ENCODE measurements at places on chromosomes 5 and 9. TPM values are rescaled to one million over a fixed set of nuclear protein-coding genes. Genes with fewer than 3 reads are reported as not detected.

DNA sequence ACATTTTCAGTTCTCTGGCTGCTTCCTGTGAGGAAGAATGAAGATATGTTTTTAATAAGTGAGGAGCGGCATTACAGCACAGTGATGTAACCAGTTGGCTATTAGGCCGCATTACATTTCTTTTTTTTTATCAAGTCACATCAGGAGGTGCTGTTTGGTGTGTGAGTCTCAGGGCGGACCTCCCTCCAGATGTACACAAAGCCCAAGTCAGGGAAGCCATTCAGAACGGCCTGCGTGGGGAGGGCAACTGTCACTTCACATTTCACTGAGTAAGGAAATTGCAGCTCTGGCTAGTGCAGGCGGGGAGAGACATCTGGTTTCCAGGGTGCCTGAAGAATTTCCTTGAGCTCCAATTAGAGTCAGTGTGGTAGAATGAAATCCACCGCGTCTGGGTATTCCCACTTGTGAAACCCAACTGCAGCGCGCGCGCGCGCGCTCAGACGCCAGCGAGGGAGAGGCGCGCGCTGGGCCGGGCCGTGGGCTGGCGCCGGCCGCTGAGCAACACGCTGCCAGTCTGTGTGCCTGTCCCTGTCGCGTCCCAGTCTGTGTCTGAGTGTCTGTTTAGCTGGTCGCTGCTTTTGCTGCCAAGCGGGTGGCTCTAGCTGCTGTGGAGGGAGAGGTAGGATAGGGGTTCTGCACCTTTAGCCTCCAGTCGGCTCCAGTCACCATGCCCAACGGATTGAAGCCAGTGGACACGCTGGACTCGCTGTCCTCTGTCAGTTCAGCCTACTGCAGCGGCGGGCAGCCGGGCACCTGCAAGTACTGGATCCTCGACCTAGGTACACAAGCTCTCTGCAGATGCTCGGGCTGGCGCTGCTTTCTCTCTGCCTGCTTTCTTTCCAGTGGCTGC lies 140.8 kb upstream of the OTULINL start:
- H3K4me1 ChIP-seq, result peaks cover 10% of the 10 kb centered on the region
- peak overlapping the region; percentile 26 for H3K4me3 ChIP-seq
- no peaks in the 10 kb centered on the region for H3K27me3 ChIP-seq
- no peak for DNase-seq

DNA sequence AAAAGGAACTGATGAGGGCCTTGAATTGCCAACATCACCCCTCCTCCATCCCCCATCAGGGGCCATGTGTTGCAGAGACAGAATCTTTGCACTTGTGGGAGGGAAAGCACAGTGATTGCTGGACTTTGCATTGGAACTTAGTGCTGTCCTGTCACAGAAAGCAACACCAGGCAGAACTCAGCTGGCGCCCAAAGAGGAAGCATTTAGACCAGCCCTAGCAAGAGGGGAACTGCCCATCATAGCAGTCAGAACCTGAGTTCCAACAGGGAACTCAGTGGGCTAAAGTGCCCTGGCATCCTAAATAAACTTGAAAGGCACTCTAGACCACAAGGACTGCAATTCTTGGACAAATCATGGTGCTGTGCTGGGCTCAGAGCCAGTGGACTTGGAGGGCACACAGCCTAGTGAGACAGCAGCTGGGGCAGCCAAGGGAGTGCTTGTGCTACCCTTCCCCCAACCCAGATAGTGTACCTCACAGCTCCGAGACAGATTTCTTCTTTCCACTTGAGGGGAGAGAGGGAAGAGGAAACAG lies 128.1 kb downstream of the ACTL7B start:
- no peak for DNase-seq
- H3K4me3 ChIP-seq, result no peak overlapping the region
- H3K36me3 ChIP-seq, result no peaks in the 10 kb centered on the region
- no peaks in the 10 kb centered on the region for H3K27me3 ChIP-seq

DNA sequence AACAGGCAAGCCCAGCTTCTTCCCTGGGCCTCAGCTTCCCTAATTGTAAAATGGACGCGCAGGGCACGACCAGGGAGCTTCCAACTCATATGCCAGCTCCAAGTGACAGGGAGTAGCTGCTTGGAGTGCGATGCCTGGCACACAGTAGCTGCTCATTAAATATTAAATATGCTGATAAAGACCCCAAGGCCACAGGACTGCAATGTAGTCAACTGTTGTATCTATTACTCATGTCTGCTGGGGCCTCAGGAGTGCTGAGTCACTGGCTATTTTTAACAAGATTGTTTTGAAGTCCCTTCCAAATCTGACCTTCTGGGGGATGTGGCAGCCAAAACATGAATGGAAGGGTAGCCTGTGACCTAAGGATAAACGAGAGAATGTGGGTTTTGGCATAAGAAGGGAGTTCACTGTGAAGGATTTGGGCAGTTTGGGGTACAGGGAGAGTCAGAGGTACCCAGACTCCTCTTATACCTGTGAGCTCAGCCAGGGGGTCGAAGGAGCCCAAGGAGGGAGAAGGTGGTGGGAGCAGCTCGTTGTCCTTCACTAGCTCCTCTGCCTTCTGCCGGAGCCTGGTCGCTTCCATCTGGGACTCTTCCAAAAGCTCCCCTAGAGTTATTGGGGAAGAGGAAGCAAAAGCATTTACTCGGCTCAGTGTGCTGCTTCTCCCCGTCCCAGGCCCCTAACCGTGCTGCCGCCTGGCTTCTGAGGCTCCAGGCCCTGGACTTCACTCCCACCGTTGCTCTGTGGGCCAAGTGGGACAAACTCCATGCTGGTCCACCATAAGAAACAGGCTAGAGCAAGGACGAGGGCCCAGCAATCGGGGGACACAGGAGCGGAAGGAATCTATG lies 17.5 kb downstream of the TNIP1 start:
- peak overlapping the region; percentile 44 for H3K27ac ChIP-seq
- DNase-seq, result no peak
- peaks cover 42% of the 10 kb centered on the region for H3K36me3 ChIP-seq
- H3K4me1 ChIP-seq, result peaks cover 65% of the 10 kb centered on the region
- H3K4me3 ChIP-seq, result no peak overlapping the region

- no peaks in the 10 kb centered on the region for H3K27me3 ChIP-seq
- H3K27ac ChIP-seq, result peak within 1 kb of the TSS; percentile 75
- no peaks in the 10 kb centered on the region for H3K36me3 ChIP-seq
- peak within 1 kb of the TSS; percentile 49 for H3K4me3 ChIP-seq
- H3K4me1 ChIP-seq, result no peaks in the 10 kb centered on the region
- DNase-seq, result peak; percentile 87
Measured at GRCh38 chr5:150904479-150905311, at the start of gene ZNF300. Gene ZNF300, minus strand, starts transcription at chr5:150904980. Its CDS starts 1,825 bp downstream, at chr5:150903155.

DNA sequence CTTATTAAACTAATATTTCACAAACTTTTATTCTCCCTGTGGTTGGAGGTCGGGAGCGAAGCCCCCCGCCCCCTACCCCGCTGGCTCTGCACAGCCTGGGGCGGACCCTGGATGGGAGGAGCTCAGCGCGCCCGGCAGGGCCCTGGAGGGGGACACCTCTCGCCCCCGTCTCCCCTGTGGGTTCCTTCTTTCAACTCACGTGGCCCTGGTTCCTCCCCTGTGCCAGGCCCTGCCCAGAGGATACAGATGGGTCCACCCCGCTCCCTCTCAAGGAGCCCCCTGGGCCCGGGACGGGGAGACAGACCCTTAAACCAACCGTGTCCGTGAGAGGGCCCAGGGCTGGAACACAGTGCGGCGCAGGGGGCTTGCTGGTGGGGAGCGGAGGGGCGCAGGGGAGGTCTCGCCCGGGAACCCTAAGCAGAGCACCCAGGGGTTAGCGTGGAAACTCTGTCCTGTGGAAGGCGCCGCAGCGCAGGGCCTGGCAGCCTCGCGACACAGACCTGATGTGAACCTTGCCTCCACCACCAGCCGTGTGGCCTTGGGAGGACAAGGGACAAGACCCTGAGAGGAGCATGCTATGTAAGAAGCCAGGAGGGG lies 103.7 kb upstream of the MVB12B start:
- no peak overlapping the region for H3K4me3 ChIP-seq
- H3K27ac ChIP-seq, result no peak overlapping the region
- H3K27me3 ChIP-seq, result peaks cover 57% of the 10 kb centered on the region

- H3K27ac ChIP-seq, result no peak overlapping the region
- no peaks in the 10 kb centered on the region for H3K27me3 ChIP-seq
- DNase-seq, result no peak
- no peaks in the 10 kb centered on the region for H3K36me3 ChIP-seq
Measured at GRCh38 chr9:73595036-73595545, 443.4 kb downstream of the ANXA1 start.

- H3K4me1 ChIP-seq, result no peaks in the 10 kb centered on the region
- H3K36me3 ChIP-seq, result peaks cover 96% of the 10 kb centered on the region
- H3K4me3 ChIP-seq, result no peak overlapping the region
- no peaks in the 10 kb centered on the region for H3K27me3 ChIP-seq
- H3K27ac ChIP-seq, result no peak overlapping the region
- DNase-seq, result no peak
Measured at GRCh38 chr9:113199683-113200329, 21.3 kb downstream of the FKBP15 start.

DNA sequence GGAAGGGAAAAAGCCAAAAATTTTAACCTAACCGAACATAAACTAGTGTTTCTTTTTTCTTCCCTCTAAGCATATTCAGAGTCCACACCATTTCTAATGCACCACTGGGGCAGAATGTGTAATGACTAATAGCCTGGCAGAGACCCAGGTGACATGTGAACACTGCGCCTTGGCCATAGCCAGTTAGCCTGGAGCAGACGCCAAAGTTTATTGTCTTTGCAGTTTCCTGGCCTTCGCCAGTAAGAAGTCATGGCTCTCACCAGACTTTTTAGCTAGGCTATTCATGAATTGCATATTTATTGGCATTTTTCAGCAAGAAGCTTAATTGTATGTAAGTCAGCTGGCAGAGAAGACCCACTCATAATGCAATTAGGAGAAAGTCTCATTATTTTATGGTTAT lies 182.8 kb upstream of the SLC27A6 start:
- no peaks in the 10 kb centered on the region for H3K36me3 ChIP-seq
- no peak overlapping the region for H3K27ac ChIP-seq
- no peak overlapping the region for H3K4me3 ChIP-seq
- no peaks in the 10 kb centered on the region for H3K27me3 ChIP-seq
- H3K4me1 ChIP-seq, result no peaks in the 10 kb centered on the region
- DNase-seq, result no peak

DNA sequence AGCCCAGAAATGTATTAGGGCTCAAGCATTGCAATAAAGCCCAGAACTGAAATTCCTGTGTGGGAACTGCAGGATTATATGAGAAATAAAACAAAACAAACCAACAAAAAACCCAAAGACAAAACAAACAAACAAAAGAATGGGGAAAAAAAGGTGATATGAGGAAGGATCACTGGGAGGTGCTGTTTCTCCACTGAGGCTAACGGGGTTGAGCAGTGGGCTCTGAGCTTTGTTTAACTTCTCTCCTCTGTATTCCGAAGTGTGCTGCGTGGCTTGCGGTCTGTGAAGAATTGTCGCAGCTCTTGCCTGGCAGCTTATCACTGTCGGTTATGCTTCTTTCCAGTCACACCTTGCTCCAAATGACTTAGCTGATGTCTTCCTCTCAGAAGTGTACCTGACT lies 106.3 kb downstream of the TENT4A start:
- no peak for DNase-seq
- H3K36me3 ChIP-seq, result no peaks in the 10 kb centered on the region
- H3K27me3 ChIP-seq, result peaks cover 6% of the 10 kb centered on the region
- H3K4me1 ChIP-seq, result no peaks in the 10 kb centered on the region

DNA sequence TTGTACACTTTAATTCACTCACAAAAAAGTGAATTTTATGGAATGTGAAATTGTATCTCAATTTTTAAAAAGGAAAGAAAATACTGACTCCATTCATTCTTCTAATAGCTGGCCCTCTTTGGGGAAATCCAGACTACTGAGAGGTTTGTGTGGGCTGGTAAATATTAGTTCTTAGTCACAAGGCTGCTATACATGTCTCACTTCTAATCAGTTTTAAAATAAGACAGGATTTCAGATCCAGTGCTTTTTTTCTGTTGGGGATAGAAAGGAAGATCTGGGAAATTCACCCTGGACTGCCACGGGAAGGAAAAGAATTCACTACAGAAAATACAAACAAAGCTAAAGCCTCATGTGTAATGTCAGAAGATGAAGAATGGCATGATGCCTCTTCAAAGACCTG lies 32.7 kb upstream of the ADAMTSL1 start:
- H3K36me3 ChIP-seq, result no peaks in the 10 kb centered on the region
- no peak for DNase-seq
- no peak overlapping the region for H3K27ac ChIP-seq
- peaks cover 7% of the 10 kb centered on the region for H3K4me1 ChIP-seq
- no peak overlapping the region for H3K4me3 ChIP-seq

GRCh38 chr9:21590058-21590996 lies 108.2 kb upstream of the IFNE start:
- no peak for DNase-seq
- no peak overlapping the region for H3K4me3 ChIP-seq
- H3K27ac ChIP-seq, result no peak overlapping the region
- H3K36me3 ChIP-seq, result no peaks in the 10 kb centered on the region

- no peaks in the 10 kb centered on the region for H3K36me3 ChIP-seq
- H3K4me3 ChIP-seq, result no peak overlapping the region
- no peaks in the 10 kb centered on the region for H3K4me1 ChIP-seq
- no peaks in the 10 kb centered on the region for H3K27me3 ChIP-seq
- no peak overlapping the region for H3K27ac ChIP-seq
Measured at GRCh38 chr5:169344629-169345028, 43.7 kb upstream of the SLIT3 start.

DNA sequence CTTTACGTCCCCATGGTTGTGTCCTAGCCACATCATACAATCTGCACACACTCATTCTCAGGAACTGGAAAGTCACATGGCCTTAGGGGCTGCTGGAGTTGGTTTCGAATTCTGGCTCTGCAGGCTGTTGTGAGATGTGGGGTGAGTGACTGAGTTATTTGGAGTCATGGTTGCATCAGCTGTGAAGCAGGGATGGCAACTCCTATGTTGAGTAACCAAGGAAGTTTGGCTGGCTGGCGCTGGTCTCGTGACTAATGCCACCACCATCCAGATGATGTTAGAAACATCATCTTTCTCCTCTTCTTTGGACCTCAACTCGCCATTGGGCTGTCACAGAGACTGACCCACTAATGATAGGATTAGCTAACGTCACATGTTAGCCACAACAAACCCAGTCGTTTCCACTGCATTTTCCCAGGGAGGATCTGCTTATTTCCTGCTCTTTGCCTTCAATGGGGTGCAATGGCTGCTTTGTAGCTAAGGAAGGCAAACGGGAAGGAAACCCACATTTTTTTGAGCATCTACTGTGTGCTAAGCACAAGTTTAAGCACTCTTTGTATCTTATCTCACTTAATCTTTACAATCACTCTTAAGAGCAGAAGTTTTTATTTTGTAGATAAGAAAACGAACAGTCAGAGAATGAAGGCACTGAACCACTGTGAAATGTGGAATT lies 78.1 kb upstream of the UBTD2 start:
- no peak for DNase-seq
- no peaks in the 10 kb centered on the region for H3K4me1 ChIP-seq
- no peak overlapping the region for H3K27ac ChIP-seq
- no peaks in the 10 kb centered on the region for H3K27me3 ChIP-seq
- no peak overlapping the region for H3K4me3 ChIP-seq
- H3K36me3 ChIP-seq, result peaks cover 23% of the 10 kb centered on the region

Gene SV2C
- 0.32 TPM for total RNA-seq

Gene CSF1R
- total RNA-seq, result 48.7 TPM

Gene PRSS3
- total RNA-seq, result not detected

Gene SH3TC2
- total RNA-seq, result 1.4 TPM

Measured in upper lobe of right lung (tissue), 1 donor.